ENCODE measurements at places on chromosomes 13 and 19. TPM values are rescaled to one million over a fixed set of nuclear protein-coding genes. Genes with fewer than 3 reads are reported as not detected.

DNA sequence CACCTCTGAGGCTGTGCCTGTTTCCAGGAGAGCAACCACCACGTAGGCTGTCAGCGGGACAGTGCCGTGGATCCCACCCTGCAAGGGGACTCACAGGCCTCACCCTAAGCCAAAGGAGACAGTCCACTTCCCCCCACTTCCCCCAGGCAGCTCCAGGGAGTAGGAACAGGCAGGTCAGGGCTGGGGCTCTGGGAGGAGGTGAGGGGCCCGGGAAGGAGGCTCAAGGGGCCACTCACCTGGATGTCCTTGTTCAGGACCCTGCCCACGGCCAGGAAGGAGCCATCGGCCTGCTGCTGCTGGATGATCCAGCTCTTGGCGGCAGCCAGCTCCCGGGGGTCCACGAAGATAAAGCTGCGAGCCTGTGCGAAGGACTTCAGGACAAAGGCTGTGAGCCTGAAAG is 25.6 kb downstream of the F2RL3 start:
- no peak for DNase-seq

DNA sequence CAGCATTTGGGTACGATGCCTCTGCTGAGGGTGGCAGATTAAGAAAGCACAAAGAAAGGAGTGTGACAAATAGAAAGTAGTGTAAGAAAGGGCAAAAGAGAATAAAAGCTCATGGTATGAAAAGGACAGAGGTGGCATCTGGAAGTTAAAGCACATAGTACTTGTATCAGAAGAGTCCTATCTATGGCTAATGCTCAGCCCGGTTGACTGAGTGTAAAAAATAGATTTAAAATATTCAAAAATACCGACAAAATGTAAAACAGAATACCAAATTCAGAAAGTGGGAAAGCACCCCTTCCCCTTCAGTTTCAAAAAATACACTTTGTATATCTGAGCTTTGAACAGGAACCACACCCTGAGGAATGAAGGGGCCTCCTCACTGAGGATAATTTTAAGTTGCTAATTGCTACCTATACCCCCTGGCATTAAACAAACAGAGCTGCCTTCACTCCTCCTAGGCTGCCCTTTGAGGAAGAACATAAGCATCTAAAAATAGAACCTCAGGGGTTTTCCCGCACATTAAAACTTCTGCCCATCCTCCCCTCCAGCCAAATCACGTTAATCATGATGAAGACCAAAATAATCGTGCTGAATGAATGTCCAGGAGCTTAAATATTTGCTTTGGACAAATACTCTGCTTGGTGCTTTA is 43.3 kb downstream of the DLEU7 start:
- peak; percentile 7 for DNase-seq

DNA sequence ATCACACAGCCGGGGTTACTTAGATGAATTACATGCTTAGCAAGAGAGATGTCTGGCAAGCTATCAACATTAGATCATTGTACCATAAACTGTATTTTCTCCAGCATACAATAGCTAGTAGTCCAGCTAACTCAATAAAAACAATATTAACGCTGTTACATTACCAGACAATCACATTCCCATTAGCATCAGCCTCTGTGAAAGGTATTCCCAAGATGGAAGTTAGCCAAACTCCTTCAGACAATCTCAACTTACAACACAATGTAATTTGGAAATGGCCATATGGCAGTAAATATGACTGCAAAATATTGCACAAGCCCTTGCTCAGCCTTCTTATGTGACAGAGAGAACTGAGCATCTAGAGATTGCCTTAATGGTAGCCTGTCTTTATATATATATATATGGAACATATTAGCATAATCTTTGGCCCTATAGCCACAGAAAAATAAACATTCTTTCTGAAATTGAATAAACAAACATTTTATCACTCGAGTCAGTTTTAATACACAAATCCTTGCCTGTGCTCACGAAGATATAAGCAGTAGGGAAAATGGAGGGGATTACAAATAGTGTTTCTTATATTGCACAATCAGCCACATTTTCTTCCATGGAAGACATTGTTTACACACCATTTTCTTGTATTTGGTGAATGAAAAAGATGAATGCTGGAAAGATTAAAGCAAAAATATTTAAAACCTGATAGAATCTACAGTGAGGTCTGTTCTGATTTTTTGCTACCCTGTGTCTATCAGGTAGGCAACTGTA is 1060.5 kb downstream of the DIAPH3 start:
- DNase-seq: peak; percentile 83

DNA sequence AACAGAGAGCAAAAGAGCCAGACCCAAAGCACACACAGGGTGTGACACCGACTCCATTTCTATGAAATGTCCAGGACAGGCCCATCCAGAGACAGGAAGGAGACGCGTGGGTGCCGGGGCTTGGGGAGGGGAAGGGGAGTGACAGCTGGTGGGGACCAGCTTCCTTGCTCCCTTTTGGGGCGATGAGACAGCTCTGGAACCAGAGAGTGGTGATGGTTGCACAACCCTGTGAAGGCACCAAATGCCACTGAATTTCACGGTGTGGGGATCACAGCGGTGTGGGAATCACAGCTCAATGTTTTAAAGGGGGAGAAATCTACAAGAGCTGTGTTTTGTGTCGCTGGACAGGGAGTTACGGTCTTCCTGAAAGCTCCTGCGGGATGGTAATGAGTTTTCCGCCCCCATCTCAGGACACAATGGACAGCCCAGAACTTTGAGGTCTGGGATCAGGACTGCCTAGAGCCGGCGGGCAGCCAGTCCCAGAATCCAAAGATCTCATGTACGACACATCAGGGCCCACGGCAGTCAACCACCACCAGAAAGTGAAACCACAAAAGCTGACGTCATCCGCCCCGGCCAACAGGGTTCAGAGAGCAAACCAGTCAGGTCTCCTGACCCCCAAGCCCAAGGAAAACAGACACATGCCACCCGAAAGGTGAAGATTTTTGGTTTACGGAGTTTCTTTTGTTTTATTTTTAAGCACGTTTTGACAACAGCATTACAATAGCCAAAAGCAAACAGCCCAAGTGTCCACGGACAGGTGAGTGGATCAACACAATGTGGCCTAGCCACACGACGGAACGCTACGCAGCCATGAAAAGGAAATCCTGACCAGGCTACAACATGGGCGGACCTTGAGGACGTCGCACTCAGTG is 7.3 kb downstream of the SGTA start:
- peak; percentile 62 for DNase-seq

DNA sequence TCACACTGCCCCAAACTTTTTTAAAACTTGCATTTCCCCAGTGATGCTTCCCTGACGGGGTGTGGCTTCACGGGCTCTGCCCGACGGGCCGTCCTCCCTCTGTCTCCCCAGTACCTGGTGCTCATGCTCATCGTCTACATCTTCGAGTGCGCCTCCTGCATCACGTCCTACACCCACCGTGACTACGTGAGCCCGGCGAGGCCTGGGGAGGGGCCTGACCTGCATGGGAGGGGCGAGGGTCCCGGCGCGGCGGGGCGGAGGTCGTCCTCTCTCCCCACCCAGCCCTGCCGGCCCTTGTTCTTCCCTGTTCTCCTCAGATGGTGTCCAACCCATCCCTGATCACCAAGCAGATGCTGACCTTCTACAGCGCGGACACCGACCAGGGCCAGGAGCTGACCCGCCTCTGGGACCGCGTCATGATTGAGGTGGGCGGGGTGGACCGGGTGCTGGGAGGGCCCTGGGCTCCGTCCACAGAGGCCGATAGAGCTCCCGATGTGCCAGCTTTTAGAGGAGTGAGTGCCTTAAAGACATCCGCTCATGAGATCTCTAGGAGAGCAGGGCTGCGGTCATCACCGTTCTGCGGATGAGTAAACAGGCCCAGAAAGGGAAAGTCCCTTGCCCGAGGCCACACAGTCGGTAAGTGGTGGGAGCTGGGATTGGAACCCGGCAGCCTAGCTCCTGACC is 6.9 kb downstream of the UPK1A start:
- DNase-seq: peak; percentile 33

GRCh38 chr19:35429698-35430408 is 18.2 kb upstream of the FFAR2 start:
- no peak for DNase-seq

DNA sequence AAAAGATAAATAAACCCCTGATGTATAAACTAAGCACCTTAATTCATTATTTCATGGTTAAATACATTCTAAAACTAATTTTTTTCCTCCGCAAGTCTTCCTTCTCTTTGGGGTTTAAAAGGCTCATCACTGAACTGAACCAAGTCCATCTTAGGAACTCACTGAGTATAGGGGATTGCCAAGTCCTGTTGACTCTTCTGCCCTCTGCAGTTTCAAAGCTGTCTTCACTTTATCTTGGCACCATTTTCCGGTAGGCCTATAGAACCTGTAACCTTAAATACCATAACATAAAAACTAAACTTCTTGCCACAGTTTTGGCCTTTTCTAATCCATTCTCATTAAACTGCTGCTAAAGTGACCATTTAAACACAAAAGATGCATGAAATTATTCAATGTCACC is 66.5 kb upstream of the USPL1 start:
- no peak for DNase-seq

- DNase-seq: no peak
Measured at GRCh38 chr19:11578258-11579142, 1.1 kb upstream of the ACP5 start.

DNA sequence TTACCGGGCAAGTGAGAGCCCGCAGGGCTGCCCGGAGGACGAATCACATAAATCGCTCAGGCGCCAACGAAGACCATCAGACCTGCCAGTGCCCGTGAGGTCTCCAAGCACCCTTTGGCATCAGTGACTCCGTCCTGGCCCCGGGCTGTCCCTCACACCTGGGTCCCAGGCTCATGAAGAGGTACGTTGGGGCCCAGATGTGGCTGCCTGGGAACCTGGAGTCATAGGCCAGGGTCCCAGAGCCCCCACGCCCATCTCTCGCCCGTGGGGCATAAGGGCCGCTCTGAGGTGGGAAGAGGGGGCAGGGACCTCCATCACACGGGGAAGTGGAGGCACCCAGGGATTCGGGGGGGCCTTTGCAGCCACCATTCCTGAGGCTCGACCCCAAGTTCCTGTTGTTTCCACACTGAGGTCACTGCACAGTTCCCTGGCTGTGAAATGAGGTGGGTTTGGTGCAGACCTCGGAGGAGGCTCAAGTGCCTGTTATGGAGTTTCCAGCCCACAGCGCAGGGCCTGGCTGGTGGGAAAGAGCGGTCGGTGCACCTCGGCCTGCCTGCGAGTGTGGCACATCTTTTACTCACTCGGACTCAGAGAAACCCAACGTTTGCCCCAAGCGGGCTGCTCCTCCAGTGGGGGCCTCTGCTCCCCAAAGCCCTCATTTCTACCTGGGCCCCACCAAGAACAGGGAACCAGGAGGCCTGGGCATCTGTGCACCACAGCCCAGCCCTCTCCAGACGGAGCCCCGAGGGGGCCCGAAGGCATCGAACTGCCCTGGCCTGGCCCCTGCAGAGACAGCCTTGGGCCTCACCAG is 35.9 kb upstream of the C13orf46 start:
- DNase-seq: no peak

DNA sequence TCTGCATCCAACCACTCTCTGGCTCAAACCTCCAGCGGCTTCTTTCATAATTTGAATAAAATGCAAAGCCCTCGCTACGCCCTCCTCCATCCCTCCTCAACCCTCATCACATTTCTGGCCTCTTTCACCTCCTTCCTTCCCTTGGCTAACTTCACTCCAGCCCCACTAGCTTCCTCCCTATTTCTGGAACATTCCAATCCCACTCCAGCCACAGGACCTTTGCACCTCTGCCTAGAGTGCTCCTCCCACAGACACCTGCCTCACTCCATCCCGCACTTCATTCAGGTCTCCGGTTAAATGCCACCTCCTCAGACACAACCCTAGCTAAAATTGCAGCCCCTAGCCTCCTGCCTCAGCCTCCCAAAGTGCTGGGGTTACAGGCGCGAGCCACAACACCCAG is 7.9 kb upstream of the DPF1 start:
- DNase-seq: no peak

DNA sequence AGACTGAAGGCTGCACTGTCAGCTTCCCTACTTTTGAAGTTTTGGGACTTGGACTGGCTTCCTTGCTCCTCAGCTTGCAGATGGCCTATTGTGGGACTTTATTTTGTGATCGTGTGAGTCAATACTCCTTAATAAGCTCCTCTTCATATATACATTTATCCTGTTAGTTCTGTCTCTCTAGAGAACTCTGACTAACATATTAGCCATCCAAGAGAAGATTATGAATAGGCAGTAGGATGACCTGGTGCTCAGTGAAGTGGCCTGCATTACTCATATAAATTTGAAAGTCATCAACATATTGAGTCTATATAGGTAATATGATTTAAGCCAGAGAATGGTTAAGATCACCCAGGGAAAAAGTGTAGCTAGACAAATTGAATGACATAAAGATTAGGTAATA is 136.3 kb upstream of the UFM1 start:
- DNase-seq: peak; percentile 48

GRCh38 chr19:18928018-18928805 is 8.7 kb downstream of the DDX49 start:
- DNase-seq: no peak

- no peak for DNase-seq
Measured at GRCh38 chr19:57443121-57443696, 8.1 kb downstream of the ZNF749 start.

DNA sequence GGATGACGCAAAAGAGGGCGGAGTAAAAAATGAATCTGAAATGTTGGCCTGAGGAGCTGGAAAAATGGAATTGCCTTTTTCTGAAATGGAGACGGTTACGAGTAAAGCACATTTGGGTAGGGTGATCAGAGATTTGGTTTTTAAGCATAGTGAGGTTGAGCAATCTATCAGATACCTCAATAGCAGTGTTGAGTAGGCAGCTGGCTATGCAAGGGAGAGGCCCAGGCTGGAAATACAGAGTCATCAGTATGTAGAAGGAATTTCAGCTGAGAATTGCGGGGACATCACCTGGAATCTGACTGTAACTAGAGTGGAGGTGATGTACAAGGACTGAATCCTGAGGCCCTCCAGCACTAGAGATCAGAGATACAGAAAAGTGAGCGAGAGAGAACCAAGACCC is 224.8 kb downstream of the LMO7 start:
- no peak for DNase-seq

DNA sequence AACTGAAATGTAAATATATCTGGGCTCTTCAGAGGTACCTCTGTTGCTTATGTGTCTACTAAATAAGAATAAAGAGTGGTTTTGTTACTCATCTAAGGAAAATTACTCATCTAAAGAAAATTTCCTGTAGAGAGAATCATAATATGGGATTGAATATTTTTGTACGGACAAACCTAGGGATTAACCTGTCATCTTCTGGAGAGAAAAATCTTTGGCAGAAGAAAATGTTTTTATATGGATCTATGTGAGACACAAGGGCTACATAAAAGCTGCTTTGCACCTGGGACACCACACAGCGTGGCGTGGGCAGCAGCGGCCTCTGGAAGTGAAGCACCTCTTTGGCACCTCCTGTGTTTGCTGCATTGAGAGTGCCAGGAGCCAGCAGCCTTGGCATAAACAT is 242.9 kb upstream of the DACH1 start:
- DNase-seq: peak; percentile 57

PIP5K1C gene
- 44.2 TPM for total RNA-seq

DENND1C gene
- 0.19 TPM for total RNA-seq

SIGLEC11 gene
- not detected for total RNA-seq

CDADC1 gene
- 7.0 TPM for total RNA-seq

MISP3 gene
- total RNA-seq: 0.70 TPM

JAK3 gene
- 1.8 TPM for total RNA-seq

BSPH1 gene
- total RNA-seq: not detected

STRN4 gene
- 80.8 TPM for total RNA-seq

RUBCNL gene
- total RNA-seq: 1.3 TPM

UBE2L5 gene
- total RNA-seq: not detected
